Progenitor cell of endocrine pancreas (in vitro differentiated cells): ENCODE measurements at places on chromosomes 11 and 22.
A peak's percentile ranks its signal among the peaks of the same experiment; 100 is the strongest.

DNA sequence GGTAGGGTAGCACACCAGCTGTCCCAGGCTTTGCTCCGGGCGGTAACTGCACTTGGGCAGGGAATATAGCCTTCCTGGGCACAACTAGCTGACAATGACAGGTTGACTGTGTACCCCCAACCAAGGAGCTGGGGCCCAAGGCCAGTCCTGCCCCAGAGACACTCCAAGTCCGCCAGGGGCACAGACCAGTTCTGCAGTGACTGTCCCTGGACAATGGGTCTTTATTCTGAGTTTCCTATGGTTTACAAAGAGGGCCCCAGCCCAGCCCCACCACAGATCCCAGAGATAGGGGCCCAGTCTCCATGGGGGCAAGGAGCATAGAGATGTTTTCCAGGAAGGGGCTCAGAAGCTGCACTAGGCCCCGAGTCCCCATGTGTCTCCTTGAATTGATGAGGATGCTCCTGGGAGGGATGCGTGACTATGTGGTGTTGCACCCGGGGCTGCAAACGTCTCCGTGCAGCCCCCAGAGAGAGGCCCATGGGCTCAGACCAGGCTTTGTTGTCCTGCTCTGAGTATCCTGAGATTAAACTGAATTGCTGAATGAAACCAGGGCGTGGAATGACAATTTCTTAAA is 48.4 kb downstream of the CD6 start:
- no peak for DNase-seq

- no peak for DNase-seq
These were observed 132.3 kb downstream of the APIP start for GRCh38 chr11:34783816-34784317.

DNA sequence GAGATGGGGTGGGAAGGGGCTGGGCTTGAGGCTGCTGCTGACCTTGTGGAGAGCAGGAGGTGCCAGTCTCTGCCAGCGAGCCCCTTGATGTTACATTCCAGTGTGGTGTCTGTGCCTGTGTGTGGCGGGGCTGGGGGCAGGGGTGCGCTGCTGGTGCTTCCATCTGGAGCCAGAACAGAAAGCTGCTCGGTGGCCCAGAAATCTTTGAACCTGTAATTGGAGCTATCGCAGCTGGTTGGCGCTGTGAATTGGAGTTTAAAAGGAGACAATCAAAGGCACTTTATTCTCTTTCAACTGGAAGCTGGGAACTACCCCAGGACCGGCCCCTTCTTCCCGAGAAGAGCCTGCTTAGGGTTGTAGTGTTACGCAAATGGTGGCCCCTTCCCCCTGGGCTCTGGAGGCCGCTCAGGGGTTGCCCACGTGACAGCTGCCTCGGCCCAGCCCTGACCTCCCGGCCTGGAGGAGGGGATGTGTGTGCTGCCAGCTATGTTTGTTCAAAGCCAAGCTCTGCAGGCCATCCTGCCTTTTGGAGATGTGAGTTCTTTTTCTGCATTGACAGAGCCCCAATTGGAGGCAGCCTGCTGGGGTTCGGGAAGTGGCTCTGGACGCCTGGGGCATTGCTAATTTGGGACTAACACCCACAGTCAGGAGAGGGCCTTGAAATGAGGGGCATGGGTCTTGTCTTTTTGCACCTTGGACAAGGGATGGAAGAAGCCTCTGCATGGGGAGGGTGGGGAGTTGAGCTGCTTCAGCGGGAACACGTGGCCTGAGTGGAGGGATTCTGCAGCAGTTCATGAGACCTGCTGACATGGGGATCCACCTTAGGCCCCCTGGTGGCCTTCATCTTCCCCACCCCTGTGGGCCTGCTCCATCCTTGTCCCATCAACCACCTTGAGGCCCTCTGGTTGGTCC is 14.0 kb upstream of the ARSA start:
- no peak for DNase-seq

DNA sequence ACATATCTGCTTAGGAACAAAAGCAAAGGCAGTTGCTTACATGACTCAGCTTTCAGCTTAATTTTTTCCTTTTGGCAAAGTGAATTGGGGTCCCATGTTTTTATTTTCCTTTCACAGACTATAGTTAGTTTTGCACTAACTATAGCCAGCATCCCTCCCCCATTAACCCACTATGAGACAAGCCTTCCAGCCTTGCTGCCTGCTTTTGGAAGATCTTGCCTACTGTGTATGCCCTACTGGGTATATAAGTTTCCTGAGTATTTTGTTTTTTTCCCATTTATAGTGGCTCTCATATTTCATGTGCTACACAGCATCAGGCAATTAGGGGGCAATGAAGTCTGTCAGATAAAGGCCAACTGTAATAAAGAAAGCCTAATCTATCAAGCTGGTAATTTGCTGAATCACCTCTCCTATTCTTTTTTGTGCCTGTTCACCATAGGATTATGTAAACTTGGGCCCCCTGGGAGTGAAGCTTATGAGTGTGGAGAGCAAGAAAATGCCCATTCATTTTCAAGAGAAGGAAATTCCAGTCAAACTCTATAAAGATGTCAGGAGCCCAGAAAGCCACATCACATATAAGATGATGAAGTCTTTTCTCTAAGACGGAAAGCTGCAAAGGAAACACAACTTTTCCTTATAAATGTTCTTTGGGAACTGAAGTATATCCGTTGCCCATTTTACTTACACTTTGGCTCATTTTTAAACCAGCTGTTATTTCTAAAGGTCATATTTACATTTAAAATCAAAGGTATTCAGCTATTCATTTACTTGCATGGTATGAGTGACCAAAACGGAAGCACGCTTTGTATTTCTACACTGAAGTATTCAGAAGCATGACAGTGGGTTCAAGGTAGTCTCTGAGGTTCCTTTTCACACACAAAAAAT is 64.0 kb downstream of the CCDC83 start:
- DNase-seq = no peak

GRCh38 chr22:42821386-42821785 is 35.7 kb downstream of the ARFGAP3 start:
- no peak for DNase-seq

GRCh38 chr22:23057331-23057730 is 13.0 kb upstream of the GNAZ start:
- DNase-seq = no peak

DNA sequence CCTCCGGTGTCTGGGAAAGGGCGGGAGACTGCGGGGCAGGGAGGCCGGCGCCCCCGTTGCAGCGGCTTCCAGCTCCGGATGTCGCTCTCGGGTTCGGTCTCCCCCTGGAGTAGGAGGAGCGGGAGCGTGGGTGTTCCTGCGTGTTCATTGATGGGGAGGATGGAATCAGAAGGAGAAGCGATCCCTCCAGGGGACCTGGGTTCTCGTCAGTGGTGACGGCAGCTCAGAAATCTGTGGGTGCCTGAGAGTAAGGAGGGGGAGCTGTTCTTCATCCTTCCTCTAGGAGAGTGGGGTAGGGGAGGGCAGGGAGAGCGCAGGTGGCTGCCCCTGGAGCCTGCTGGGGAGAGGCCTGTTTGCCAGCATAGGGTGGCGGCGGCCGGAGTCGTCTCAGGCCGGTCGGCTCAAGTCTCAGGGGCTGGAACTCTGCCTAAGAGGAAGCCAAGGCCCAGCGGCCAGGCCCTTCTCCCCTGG is 1.1 kb downstream of the UBASH3B start:
- peak; percentile 22 for DNase-seq

DNA sequence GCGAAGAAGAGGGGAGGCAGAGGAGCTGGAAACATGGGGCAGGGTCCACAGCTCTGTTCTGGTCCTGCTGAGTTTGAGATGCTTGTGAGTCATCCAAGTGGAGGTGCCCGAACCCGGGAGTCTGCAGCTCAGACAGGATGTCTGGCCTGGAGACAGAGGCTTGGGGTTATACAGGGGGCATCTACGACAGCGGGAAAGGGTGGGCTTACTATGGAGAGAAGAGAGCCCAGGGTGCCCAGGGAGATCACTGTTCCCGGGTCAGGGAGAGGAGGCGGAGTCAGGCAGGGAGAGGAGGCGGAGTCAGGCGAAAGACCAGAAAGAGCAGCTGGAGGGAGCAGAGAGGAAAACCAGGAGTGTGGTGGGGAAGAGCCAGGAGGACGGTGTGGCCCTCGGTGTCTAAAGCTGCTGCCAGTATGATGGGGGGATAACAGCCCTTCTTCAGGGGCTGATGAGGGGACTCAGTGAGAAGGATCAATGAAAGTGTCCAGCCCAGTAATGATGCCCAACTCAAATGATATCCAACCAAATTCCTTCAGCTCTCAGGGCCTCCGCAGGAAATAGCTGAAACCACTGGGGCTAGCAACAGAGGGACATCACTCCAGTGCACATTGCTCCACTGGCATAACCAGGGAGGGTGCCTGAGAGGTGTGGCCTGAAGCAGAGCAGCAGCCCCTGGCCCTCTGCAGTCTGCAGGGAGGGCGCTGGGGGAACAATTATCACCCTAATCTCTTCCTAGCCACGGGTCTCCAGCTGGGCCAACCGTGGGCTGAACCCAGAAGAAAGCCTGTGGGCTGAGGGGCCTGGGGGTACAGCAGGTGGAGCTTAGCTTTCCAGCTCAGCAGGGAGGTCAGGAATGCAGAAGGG is 2.6 kb upstream of the LTBP3 start:
- no peak for DNase-seq

DNA sequence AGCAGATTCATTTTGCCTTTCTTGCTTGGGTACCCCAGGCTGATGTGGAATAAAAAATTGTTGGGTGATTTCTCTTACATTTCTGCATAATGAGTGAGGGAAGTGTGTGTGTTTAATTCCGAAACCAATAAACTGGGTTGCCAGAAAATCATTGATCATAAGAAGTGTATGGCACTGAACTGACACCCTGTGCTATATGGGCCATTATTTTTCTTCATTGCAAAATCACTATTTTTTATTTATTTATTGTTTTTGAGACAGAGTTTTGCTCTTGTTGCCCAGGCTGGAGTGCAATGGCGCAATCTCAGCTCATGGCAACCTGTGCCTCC is 14.6 kb upstream of the HIKESHI start:
- DNase-seq = no peak

GRCh38 chr11:69878144-69878883 is 59.1 kb upstream of the FGF3 start:
- no peak for DNase-seq

DNA sequence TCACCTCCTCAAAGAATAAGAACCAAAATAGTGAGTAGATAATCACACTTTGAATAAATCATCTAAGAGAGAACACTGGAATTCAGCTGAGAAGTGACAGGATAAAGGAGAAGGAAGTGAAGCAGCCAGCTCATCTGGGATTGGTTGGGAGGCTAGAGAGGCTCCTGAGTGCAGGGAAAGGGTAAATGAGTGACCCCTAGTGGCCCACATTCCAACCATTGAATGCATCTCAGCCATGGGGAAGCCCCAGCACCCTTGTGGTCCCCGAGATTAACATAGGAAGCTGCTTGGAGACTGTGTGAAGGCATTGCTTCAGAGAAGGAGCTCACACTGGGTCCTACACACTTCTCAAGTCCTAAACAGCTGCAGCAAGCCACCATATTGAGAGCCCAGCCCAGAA is 82.3 kb downstream of the JRKL start:
- DNase-seq = no peak

GRCh38 chr22:46010951-46011626 is 34.1 kb upstream of the WNT7B start:
- no peak for DNase-seq

GRCh38 chr11:22785251-22785650 is 44.4 kb downstream of the SVIP start:
- no peak for DNase-seq

GRCh38 chr11:84408946-84409411 is 1122.8 kb upstream of the CCDC90B start:
- no peak for DNase-seq

DNA sequence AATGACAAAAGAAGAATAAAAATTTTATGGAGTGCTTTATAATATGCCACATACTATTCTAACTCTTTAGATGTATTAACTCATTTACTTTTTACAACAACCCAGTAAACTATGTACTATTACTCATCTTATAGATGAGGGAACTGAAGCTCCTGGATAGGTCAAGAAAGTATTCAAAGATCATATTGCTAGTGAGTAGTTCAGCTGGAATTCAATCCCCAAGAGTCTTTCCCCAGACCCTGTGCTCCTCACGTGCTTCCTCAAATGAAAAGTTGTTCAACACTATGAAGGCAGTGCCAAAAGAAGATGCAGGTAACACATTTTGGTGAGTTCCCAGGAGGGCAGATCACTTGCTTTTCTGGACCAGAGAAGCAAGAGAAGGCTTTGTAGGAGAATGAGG is 46.8 kb downstream of the BTG4 start:
- DNase-seq = no peak

- DNase-seq = no peak
These were observed 71.5 kb upstream of the TTC12 start for GRCh38 chr11:113242767-113243397.

DNA sequence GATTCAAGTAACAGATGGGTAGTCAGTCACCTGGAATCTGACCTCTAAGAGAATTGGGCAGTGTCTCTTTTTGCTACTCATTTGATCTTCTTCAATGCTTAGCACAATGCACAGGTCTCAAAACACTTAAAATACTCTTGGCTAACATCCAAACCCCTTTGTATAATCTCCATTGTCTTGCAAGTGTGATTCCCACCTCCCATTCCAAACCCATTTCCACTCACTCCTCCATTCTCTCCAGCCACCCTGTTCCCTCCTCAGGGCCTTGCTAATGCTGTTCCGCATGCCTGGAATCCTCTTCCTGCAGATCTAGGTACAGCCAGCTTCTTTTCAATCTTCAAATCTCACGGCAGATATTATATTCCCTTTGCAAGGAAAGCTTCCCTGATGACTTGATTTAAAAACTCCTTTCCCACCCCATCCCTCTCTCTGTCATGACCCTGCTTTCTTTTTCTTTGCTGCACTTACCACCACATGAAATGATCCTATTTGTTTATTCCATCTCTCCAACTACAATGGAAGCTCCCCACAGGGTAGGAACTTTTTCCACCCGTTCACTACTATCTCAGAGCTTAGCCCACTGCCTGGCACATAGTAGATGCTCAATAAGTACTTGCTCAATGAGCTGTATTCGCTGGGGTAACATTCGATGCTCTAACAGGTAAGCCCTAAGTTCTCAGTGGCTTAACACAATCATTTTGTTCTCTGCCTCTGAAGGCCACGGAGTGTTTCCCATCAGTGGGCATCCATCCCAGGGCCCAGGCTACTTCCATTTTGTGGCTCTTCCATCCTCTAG is 121.7 kb downstream of the MN1 start:
- DNase-seq = no peak
